ENCODE measurements at places on chromosomes 1 and 21.

GRCh38 chr1:9253004-9253403, 18.4 kb downstream of the H6PD start:
- peak; percentile 45 for DNase-seq

DNA sequence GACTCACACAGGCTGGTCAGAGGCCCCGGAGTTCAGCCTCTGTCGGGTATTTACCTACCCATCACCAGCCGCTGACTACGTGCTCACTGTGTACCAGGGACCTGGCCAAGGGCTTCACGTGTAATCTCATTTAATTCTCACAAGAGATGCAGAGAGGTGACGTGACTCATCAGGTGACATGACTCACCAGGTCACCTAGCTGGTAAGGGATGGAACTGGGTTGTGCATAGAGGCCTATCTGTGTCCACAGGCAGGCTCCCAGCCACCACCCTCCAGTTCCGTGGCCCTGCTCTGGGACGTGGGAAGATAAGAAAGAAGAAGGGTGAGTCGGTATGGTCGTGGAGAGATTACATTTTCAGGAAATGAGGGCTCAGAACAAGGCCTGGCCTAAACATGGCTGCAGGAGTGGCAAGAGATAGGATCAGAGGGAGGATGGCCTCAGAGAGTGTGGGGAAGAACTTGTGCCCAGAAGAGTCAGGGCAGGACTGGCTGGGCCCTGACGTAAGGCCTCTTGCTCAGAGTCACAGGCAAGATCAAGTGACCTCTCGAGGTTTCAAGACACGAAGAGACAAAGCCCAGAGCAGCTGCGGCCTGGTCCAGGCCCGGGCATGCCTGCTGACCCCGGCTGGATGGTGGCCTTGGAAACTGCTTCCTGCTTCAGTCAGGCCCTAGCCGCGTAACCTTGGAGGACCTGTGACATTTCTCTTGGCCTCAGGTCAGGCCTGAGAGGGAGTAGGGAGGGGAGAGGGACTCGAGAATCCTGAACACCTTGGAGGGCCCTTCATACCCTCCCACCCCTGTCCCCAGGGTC, 52.7 kb upstream of the WASF2 start:
- no peak for DNase-seq

- no peak for DNase-seq
These were observed 61.9 kb downstream of the CD34 start for GRCh38 chr1:207849016-207849415.

DNA sequence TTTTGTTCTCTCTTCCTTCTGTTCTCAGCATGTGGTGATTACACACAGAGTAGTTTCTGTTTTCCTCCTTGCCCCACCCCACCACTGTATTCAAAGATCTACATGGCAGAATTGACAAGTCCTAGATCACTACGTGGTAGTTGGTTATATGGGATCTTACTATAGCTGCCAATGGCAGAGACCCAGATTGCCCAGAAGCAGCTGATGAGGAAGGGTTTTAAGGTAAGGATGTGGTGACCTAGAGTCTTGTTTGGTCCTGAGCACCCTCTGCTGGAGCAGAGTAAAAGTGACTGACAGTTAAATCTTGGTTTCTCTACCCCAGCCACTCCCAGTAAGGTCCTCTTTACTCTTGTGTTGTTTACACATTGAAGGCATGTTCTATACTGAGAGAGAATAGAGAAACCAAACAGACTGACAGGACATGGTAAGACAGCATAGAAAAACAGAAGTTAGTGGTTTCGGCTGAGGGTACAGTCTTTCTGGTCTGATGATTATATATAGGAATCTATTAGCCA, 22.8 kb upstream of the STRIP1 start:
- no peak for DNase-seq

DNA sequence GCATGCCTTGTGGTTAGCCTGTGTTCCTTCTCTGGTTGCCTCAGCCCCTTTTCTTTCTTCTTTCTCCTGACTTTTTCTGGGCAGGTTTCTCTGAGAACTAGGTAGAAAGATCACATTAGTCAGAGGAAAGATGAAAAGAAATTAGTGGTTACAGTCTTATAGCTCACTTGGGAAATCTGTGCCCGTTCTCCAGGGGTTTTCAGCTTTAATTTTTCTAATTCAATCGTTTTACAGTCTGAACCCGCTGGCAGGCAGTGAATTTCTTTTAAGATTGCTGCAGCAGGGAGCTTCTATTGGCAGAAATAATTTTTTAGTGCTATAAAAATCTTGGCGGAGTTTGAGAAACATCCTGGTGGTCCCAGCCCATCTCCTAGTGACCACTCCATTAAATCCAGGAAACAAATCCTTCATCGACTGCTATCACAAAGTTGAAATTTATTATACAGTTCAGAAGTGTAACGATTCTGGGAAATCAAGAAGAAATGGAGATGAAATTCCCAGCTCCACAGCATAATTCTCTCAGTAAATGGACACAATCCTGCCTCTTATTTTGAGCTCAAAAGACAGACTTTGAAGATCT, 113.1 kb downstream of the PCP4 start:
- DNase-seq: no peak
